Caco-2 (cell line): ENCODE measurements at places on chromosomes 6 and 20. TPM values are rescaled to one million over a fixed set of nuclear protein-coding genes. Genes with fewer than 3 reads are reported as not detected.
A peak's percentile ranks its signal among the peaks of the same experiment; 100 is the strongest.

RNF217 gene
- 0.09 and 0.39 TPM in 2 replicates for total RNA-seq

ATP6V1G2 gene
- total RNA-seq: 0.26 and 0.43 TPM in 2 replicates

DYNLT2 gene
- total RNA-seq: 2.4 and 2.6 TPM in 2 replicates

GRIK2 gene
- total RNA-seq: 0.29 TPM in 1 of 2 replicates, not detected in the other

DNA sequence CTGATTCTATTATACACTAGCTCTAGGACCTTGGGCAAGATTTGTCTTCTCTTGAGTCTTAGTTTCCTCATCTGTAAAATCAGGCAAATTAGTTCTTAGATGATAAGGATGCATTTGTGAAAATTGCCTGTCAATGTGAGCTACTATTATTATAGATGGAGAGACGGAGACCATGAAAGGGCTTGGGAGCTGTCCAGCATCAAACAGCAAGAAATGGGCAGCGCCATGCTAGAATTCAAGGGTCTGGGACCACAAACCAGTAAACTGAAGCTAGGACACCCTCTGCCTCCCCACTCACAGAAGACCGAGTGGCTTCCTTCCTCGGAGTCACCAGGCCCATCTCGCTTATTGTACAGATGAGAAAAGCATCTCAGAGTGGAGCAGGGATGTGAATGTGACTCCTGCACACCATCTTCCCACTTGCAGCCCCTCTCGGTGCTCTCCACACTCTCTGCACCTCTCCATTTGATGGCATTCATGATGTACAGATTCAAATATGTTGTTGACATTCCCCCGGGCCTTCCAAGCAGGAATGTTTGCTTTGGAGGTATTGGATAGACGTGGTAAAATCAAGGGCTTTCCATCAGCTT lies 24.1 kb upstream of the BPIFA3 start:
- DNase-seq: no peak

- DNase-seq: no peak
Observed at GRCh38 chr6:17740559-17741220, 34.0 kb upstream of the NUP153 start.

DNA sequence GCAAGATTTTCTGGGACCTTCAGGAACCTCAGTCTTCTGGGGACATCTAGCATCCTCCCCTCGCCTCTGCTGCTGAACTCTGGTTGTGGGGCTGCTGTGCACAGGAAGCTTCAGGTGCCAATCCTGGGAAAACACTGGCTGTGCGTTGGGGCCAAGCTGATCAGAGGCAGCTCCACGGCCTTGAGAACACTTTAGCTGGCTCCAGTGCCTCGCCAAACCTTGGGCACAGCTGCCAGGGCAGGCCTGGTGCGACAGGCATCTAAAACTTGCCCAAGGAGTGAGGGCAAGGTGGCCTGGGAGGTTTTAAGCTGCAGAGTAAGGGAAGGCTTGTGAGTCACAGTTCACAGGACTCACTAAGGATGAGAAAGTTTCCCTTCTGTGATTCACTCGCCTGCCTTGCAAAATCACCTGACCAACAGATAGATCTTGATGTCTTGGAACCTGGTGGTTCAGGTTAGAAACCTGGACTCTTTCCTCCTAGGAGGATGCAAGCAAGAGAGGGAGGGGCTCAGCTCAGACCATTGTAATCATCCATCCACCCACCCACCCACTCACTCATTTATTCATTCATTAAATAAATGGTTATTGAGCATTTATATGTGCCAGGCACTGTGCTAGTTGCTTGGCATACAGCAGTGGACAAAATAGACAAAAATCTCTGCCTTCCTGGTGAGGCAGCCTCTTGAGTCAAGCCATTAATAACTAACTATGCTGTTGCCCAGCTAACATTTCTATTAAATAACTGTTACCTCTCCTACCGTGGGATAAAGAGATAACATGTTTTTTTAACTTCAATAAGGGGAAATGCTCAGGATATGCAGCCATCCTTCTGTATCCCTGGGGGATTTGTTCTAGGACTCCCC lies 2.5 kb upstream of the SPATS1 start:
- DNase-seq: no peak

DNA sequence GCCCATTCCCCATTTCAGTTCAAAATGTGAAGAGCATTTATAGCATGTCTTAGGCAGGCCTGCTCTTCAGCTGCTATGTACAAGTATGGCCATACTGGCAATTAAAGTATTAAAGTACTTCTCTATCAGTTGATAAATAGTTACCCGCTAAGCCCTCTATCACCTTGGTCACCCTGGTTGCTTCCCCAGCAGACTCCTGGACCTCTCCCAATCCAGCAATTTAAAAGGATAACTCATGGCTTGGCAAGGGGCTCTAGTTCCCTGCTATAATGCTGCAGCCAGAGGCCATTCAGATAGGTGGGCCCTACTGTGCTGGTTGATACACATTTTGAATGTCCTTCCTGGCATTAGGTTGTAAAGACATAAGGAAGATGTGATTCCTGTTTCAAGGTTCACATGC lies 7.0 kb downstream of the C6orf163 start:
- DNase-seq: no peak

DNA sequence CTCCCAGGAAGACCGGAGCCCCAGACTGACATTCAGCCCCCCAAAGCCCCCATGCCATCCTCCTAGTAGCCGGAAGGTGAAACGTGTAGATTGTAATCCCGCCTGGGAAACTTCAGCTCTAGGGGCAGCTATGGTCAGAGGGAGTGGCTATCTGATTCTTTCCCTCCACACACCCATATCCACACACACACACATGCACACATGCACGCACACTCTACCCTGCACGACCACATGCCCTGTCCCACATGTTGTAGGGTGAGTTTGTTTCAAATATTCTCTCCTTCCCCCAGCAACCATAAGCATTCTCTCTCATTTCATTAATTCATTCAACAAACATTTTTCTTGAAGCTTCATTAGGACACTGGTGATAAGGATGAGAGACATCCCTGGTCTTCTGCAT lies 42.2 kb downstream of the MAFB start:
- no peak for DNase-seq

DNA sequence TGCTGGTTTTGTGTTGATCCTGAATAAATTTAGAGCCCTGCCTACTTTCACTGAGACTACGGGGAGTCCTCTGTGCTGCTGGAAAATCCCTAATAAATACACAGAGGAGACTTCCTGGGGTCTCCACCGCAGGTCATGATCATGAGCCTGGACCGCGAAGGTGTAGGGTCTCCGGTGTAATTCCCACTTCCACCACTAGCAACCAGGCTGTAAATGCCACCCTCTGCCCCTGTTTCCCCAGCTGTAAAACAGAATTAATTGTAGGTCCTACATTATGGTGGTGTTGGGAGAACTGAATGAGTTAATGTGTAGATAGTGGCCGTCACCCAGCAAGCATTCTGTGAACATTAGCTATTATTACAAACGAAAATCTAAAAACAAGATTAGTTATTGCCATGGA lies 191.6 kb upstream of the THBS2 start:
- no peak for DNase-seq

- DNase-seq: no peak
Observed at GRCh38 chr20:3106658-3107463, 22.3 kb upstream of the AVP start.

- no peak for DNase-seq
Observed at GRCh38 chr6:152380351-152380767, 256.8 kb downstream of the SYNE1 start.

- DNase-seq: peak; percentile 26
Observed at GRCh38 chr20:45774945-45775344, 16.7 kb downstream of the WFDC3 start.

- no peak for DNase-seq
Observed at GRCh38 chr6:100663219-100663863, 198.6 kb upstream of the SIM1 start.

DNA sequence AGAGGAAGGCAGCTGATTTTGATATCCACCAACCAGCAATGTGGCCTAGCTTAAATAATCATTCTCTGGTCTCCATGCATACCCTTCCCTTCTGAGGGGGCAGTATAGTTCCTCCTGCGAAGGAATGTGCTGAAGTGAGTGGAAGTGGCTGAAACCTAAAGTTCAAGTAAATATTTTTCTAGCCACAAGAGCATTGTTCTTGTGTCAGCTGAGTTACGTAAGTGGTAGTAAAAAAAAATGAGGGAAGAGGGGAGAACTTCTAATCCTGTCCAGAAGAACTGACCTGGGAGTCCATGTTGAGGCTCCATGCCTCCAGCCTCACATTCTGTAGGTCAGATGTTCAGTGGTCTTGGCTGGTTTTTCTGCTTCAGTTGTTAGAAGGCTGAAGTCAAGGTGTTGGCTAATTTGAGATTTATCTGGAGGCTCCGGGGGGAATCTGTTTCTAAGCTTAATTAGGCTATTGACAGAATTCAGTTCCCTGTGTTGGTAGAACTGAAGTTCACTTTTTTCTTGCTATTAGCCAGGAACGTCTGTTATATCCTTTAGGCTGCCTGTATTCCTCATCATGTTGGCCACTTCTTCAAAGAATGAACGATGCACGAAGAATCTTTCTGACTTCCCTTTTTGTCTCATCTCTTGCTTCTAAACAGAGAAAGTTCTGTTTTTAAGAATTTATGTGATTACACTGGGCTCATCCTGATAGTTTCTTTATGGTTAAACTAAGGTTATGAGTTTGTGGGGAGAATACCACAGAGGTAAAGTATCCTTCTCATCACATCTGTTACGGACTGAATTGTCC lies 207.1 kb upstream of the PRSS16 start:
- DNase-seq: no peak

- DNase-seq: no peak
Observed at GRCh38 chr6:39197521-39197920, 31.8 kb downstream of the KCNK5 start.
